Fibroblast of skin of abdomen (primary cell): ENCODE measurements at places on chromosomes 6 and 20.

- DNase-seq = no peak
These were observed 121.7 kb downstream of the MRPL14 start for GRCh38 chr6:44005507-44005903.

- peak; percentile 30 for DNase-seq
These were observed 309.2 kb downstream of the CDH4 start for GRCh38 chr20:61561111-61561830.

- no peak for DNase-seq
These were observed 914.1 kb upstream of the GJE1 start for GRCh38 chr6:141218583-141218982.

- DNase-seq = no peak
These were observed 198.4 kb downstream of the SYNDIG1 start for GRCh38 chr20:24667689-24668383.

GRCh38 chr20:63008541-63009044 lies 1.8 kb upstream of the BHLHE23 start:
- DNase-seq = no peak
